ENCODE measurements at places on chromosomes 6 and 20. TPM values are rescaled to one million over a fixed set of nuclear protein-coding genes. Genes with fewer than 3 reads are reported as not detected.
A peak's percentile ranks its signal among the peaks of the same experiment; 100 is the strongest.

GRCh38 chr6:7138046-7138531 is 30.3 kb downstream of the RREB1 start:
- DNase-seq = no peak

DNA sequence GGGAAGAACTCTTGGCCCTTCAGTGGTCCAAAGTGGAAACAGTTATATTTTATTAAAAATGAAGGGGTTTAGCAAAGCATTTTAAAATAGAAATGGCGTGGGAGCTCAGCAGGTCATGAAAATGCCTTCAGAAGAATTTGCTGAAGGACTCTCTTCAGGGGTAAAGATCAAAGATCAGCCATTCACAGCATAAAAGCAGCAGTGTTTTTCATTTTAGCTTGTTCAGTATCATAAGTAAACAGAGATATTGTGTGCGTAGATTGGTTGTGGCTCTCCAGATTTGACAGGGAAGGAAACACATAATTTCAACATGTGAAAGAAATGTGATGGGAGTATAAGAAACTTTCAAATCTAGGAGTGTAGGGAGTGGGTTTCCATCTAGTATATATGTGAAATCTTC is 519.2 kb upstream of the MAP3K7 start:
- no peak for DNase-seq

DNA sequence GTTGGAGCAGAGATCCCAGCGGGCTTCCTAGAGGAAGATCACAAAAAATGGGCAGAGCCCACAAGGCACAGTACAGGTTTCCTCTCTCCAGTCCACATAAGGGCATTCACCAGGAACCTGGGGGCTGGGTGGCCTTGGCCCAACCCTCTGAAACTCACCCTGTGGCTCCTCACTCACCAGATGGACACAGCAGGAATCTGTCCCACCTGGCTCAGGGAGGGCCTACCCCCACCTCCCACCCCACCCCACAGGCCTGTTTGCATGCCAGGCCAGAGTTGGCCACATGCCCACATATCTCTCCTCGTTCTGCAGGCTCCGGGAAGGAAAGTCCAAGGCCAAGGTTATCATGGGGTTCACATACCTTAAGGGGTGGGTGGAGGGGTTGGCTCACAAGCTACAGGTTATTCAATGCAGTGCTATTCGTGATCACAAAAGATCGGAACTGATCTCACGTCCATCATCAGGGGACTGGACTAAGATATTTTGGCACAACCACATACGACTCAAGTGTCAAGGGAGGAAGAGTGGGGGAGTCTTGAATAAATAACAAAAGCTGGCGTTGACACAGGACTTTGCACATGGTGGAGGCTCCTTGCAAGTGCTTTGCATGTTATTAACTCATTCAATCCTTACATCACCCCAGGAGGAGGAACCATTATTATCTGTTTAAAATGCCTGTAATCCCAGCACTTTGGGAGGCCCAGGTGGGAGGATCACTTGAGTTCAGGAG is 13.0 kb downstream of the RIPOR3 start:
- no peak for DNase-seq

GRCh38 chr6:167799033-167799821 is 27.5 kb upstream of the AFDN start:
- no peak for DNase-seq

GRCh38 chr6:13427801-13428582 is 59.4 kb downstream of the GFOD1 start:
- no peak for DNase-seq

- no peak for DNase-seq
These were observed 586.5 kb downstream of the EPM2A start for GRCh38 chr6:145148776-145149175.

- peak; percentile 80 for DNase-seq
These were observed 423.7 kb upstream of the MARCKS start for GRCh38 chr6:113433335-113433991.

GRCh38 chr6:18186540-18187250 is 31.5 kb downstream of the KDM1B start:
- no peak for DNase-seq

DNA sequence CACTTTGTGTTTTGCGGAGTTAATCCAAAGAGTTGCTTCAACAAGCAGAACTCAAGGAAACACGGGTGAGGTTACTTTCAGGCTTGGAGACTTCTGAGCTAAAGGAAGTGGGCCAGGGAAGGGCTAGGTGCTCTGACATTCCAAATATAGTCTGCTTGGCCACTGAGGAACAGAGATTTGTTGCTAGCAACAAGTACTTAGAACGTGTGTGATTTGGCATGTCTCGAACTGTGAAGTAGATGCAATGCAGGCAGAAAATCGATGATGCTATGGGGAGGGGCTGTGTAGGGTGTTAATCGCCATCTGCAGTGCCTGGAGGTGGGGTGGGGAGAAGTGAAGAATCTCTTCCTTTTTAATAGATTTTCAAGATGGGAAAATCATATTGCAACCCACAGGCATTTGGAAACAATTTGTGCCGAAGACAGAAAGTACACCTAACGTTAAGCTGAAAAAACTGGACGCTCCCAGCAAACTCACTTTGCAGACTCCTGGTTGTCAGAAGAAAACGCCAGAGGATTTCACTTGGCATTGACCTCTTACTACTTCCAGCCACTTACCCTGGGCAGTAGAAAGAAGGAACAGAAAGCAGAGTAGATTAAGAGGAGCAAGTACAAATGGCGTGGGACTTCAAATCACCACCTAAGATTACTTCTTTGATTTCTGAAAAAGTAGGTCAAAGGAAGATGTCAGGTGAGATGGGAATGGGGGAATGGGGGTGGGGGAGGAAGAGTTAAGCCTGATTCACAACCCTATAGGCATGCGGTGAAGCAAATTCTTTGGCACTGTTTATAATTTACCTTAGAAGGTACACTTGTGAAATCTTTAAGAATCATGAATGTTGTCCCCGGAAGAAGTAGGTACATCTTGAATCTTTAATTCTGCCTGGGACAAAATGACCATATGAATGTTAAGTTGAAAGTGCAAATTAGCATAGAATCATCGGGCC is 314.1 kb downstream of the CD83 start:
- no peak for DNase-seq

DNA sequence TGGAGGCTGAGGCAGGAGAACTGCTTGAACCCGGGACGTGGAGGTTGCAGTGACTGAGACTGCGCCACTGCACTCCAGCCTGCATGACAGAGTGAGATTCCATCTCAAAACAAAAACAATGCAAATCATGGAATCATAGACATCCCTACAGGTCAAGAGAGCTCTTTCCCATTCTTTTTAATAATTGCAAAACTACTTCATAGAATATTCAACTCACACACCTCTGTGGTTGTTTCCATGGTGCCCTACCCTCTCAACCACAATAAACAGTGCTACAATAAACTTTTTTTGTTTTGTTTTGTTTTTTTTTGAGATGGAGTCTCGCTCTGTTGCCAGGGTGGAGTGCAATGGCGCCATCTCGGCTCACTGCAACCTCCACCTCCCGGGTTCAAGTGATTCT is 11.8 kb upstream of the ADNP start:
- no peak for DNase-seq

GRCh38 chr6:89098461-89098860 is 17.9 kb downstream of the PNRC1 start:
- no peak for DNase-seq

GRCh38 chr20:44027343-44028002 is 112.8 kb downstream of the TOX2 start:
- DNase-seq = peak; percentile 50

- no peak for DNase-seq
These were observed 9.5 kb downstream of the TMEM30A start for GRCh38 chr6:75275067-75275466.

- no peak for DNase-seq
These were observed 1.2 kb upstream of the TBXT start for GRCh38 chr6:166168616-166169548.

GRCh38 chr20:47610945-47611250 is 109.2 kb downstream of the NCOA3 start:
- DNase-seq = no peak

DNA sequence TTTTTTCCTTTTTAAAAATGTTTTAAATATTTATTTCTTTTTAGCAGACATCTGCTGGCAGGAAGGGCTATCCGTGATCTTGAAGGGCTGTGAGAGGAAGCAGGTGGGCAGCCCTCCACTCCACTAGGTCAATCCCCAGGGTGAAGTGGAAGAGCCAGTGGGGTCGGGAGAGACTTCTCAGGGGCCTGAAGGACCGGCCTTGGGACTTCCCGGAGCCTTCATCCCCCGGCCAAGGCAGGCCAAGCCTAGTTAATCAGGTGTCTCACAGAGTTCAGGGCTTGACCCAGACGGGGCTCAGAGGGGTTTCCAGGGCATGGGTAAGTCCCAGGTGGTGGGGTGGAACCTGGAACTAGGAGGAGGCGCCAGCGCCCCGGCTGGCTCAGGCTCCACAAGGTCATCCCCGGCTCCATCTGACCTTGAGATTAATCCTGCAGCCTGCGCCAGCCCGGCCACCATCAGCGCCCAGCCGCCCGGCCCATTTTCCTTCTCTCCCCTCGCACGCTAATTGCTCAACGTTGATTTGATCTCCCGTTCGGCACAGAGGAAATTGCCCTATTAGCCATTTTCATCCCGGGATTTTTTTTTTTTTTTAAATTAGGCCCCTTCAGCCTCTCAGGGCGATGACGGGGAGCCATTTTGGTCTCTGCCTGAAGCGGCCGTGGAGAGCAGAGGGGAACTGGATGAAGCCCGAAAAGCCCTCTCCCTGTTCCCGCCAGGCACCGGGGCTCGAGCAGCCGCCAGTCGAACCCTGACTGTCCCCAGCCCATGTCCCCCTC is 44.4 kb downstream of the MDFI start:
- no peak for DNase-seq

GRCh38 chr20:54105653-54106052 is 35.3 kb upstream of the BCAS1 start:
- no peak for DNase-seq

- no peak for DNase-seq
These were observed 160.0 kb downstream of the PLCB4 start for GRCh38 chr20:9228774-9229450.

DNA sequence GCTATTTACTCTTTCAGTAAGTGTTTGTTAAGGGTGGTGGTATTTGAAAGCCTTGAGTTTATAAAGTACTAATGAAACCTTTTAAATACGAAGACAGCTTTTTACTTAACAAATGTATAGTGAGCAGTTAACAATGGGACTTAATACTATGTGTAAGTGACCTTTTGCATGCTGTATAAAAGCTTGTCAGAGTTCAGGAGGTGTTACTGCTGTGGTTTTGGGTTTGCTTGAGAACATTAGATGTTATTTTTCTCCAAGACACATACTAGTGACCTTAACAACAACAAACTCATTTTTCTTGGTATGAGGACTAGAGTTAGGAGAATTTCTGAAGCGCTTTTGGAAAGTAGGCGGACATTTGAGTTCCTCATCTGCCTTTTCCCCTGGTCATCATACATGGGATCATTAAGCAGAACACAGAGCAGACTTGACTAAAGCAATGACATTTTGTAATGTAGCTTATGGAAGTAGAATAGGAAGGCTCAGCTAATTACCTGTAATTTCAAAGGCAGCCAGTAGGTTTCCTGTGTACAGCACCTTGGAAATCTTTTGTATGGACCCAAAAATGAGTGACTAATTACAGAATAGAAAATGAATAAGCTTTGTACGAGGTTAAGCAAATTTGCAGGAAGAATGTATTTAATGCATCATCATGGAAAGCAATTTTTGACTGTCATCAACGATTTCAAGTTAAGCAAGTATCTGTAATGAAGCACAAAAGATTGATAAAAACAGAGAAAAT is 14.1 kb downstream of the CDYL start:
- DNase-seq = no peak

GRCh38 chr20:62354031-62354808 is 12.9 kb downstream of the LAMA5 start:
- DNase-seq = no peak

GRCh38 chr6:18433059-18433458 is 45.9 kb downstream of the RNF144B start:
- DNase-seq = no peak

GRCh38 chr6:35044761-35045421 is 96.2 kb downstream of the TCP11 start:
- no peak for DNase-seq

DNA sequence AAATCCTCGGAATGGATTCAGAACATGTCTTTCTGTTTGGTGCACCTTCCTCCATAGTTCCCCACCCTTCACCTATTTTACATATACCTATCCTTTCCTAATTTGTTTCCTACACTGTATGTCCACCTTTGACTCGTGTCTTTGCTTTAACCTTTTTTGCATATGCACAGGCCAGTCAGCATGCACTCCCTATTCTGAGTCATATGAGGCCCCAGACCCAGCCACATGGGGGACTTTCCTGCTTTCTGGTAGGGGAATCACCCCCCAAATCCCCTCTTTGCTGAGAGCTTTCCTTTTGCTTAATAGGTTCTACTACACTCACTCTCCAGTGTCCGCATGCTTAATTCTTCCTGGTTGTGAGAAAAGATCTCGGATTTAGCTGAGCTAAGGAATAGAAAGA is 393.8 kb upstream of the IMPG1 start:
- no peak for DNase-seq

DNA sequence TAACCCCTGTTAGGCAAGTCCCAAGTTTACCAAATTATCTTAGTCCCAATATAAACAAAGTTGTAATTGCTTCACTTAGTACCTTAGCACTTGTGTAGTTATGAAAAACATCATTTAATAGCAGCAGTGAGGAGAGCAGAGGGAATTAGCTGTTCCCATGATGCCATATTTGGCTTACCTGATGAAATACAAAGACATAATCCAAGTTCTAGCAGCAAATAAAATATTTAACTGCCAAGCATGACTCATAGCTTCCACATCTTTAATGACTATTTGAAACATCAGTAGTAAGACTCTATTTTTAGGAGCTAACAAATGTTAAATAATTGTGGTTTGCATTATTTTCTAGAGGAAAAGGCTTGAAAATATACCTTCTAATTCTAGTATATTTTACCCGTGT is 94.0 kb upstream of the MCHR2 start:
- DNase-seq = no peak

GRCh38 chr6:143629104-143630080 is 48.4 kb upstream of the PHACTR2 start:
- DNase-seq = no peak

GRCh38 chr6:39849764-39850163 is 57.6 kb downstream of the DAAM2 start:
- DNase-seq = no peak

DNA sequence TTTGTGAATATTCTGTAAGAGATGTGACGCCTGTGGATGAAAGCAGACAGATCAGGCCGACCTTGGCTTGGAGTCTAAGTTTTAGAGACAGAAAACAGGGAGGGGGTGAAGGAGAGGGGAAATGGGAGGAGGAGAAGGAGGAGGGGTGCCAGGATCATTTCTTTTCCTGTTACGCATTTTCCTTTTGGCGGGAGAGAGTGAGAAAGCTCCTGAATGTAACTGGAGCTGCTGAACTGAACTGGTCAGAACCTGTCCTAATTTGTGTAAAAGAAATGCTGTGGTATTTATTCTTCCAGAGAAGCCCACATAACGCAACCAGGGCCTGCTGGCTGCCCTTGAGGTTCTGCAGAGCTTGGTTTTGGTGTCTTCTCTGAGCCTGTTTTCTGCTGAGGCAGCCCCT is 41.9 kb downstream of the UTRN start:
- no peak for DNase-seq

Gene CD93
- total RNA-seq = 51.6 TPM

Gene CDC5L
- 16.5 TPM for total RNA-seq

Gene SCRT2
- total RNA-seq = not detected

Gene NFS1
- total RNA-seq = 38.7 TPM

Gene SIRPA
- total RNA-seq = 58.5 TPM

Gene FKBP1C
- 0.35 TPM for total RNA-seq

Gene PHF1
- 51.8 TPM for total RNA-seq

Gene C6orf62
- 24.0 TPM for total RNA-seq

Gene SYS1
- 41.9 TPM for total RNA-seq

Gene C20orf144
- not detected for total RNA-seq

Gene FRK
- total RNA-seq = 2.7 TPM

Gene OTOR
- not detected for total RNA-seq

Gene SYNE1
- total RNA-seq = 160 TPM

Gene FBXO5
- total RNA-seq = 2.9 TPM

Gene EYS
- not detected for total RNA-seq

Measured in right atrium auricular region (tissue), 2 donors.